Stimulated activated CD8-positive, alpha-beta memory T cell treated with anti-CD3 and anti-CD28 coated beads, Interleukin-4, amount 100 ng/mL, for 1 hour (primary cell): ENCODE measurements at places on chromosomes 2 and 18.

DNA sequence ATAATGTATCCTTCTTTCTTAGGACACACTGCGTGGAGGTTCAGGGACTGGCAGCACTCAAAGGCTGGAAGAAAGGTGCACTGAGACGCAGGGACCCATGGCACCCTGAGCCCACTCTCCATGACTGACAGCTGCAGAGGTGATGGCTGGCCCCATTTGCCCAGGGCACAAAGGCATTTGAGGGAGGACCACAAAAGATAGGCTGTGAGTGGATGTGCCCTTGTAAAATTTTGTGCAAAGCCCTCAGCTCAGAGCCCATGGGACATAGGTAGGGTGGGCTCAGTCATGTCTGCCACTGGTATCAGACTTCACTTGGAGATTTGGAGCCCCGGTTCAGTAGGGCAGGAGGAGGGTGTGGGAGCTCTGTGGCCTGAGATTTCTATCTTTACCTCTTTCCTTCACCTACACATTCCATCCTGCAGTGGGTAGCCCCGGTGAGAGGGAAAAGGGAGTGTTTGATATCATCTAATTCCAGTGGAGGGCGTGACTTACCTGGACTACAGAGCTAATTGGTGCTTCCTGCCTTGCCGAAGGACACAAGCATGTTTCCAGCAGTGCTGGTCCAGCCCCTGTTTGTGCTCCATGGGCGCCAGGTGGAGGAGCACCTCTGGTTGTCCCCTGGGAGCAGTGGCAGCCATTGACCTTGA, 312.2 kb downstream of the EN1 start:
- no peak for DNase-seq

- DNase-seq: no peak
These were observed 42.3 kb downstream of the BOLA3 start for GRCh38 chr2:74105413-74105812.

GRCh38 chr2:148303161-148303560, 282.3 kb downstream of the MBD5 start:
- DNase-seq: no peak

DNA sequence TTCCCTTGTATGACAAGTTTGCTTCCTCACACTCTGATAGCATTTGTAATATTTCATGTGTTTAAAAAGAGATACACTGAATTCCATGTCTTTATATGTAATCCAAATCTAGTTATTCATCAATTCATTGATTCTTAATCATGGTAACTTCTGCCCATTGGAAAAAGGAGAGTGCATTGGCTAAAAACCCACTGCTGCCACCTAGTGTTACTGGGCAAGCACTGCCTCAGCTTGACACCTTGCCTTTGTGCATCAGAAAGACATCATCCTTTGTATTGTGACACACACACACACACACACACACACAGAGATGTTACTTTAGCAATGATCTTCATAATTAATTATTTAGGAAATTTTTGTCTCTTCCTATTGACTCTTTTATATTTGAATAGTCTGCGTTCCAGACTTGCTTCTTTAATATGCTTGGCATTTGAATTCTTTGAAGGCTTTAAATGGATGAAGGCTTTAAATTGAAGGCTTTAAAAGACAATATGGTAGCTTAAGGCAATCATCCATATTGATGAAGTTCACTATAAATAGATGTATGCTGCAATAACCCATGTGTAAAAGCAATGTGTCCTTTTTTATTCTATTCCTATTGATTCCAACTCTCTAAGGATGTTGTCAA, 414.2 kb upstream of the CHST9 start:
- DNase-seq: no peak

GRCh38 chr18:45050712-45051601, 370.3 kb downstream of the SETBP1 start:
- no peak for DNase-seq

- no peak for DNase-seq
These were observed 31.5 kb downstream of the FAP start for GRCh38 chr2:162211732-162212131.

GRCh38 chr2:40820319-40820718, 368.4 kb upstream of the SLC8A1 start:
- no peak for DNase-seq

DNA sequence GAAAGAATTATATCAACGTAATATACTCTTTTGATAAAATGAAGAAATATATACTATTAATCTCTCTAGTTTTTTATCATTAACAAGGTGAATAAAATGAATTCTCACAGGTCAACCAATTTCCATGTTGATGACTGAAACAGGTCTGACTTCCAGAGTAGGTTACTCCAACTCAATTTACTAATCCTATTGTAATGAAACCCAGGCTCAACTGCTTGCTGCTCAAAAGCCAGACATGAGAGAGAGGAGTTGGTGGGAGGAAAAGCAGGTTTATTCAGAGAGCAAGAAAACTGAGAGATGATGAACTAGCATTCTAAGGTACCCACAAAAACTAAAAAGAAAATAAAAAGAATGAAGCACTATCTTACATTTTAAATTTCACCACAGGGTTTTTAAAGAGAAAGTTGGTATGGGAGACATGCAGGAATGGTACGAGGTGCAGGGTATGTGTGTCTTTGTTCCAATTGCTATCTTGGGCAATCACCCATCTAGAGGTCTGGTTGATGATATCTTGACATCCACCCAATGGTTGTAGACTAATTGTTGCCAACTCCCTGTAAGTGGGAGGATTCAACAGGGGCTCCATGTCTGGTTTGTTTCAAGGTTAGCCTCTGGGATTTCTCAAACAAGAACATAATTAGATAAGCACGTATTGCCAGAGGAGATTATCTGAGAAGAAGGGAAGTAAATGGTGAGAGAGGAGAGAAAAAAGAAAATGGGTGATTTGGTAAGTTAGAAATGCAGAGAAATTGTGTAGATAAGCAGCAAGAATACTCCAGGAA, 471.4 kb upstream of the REG3G start:
- DNase-seq: no peak

- DNase-seq: peak; percentile 46
These were observed 4.7 kb upstream of the HPCAL1 start for GRCh38 chr2:10297959-10298531.

GRCh38 chr2:156852210-156852609, 405.3 kb upstream of the GALNT5 start:
- no peak for DNase-seq

DNA sequence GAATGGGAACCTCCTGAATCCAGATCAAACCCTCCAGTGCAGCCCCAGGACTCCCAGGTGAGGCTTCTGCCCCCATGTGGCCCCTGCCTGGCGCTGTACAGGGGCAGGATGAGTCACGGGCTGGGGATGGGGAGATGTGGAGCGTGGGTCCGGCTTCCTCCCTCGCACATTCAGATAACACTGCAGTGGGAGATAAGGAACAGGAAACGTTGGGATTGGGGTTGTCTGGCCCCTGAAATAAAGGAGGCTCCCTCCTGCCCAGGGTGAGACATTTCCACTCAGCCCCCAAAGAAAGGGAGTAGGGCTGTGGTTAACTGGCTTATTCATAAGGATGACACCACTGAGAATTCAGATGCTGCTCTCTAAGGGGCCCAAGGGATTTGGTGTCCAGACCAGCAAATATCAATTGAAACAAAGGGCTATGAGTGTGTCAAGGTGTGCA, 30.7 kb downstream of the IGFBP5 start:
- DNase-seq: no peak

DNA sequence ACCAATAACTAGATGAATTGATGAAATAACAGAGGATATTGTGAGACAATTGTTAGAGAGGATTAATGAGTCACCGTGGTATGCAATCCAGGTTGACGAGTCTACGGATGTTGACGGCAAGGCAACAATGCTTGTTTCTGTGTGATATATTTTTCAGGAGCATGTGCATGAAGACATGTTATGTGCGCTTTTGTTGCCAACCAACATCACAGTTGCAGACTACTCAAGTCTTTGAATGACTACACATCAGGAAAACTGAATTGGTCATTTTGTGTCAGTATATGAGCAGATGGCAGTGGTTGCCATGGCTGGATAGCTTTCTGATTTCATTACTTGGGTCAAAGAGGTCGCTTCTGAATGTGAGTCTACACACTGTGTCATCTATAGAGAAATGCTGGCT, 96.8 kb upstream of the CRACDL start:
- no peak for DNase-seq

DNA sequence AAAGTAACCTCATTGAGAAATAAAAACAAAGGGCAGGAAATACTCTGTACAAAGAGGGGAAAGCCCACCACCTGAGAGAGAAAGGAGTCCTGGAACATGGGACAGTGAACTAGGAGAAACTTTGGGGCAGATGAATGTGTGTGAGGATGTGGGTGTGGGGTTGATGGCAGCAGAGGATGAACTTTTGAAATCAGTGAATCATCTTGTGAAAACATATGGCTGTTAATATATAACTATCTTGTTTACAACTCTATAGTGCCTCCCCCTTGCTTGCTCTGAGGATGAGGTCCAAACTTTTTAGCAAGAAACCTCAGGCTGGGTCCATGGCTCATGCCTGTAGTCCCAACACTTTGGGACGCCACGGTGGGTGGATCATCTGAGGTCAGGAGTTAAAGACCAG, 171.8 kb upstream of the LHCGR start:
- DNase-seq: no peak

DNA sequence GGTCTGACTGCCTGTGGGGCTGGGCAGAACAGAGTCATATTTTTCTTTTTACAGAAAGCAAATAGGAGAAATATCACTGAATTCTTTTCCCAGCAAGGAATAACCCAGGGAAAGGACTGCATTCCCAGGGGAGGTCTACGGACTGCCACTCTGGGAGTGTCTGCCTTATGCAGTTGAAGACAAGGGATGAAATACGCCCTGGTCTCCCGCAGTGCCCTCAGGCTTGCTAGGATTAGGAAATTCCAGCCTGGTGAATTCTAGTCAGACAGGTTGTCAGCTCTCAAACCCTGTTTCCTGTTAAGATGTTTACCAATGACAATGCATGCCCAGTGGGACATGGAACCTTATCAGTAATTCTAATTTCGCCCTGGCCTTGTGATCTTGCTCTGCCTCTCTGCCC, 30.3 kb upstream of the PDK1 start:
- DNase-seq: no peak

DNA sequence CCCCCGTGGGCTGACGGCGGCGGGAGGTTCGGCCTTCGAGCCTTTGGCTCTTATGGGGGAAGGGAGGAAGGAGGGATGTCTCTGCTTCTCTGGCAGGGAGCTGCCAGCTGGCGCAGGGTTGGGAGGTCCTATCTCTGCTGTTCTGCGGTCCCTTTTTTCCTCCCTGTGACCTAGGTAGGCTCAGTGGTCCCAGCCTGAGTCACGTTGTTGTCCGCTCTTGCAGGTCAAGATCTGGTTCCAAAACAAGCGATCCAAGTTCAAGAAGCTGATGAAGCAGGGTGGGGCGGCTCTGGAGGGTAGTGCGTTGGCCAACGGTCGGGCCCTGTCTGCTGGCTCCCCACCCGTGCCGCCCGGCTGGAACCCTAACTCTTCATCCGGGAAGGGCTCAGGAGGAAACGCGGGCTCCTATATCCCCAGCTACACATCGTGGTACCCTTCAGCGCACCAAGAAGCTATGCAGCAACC, 2.5 kb downstream of the DLX1 start:
- no peak for DNase-seq

GRCh38 chr2:227886149-227886548, 14.7 kb downstream of the DAW1 start:
- no peak for DNase-seq

GRCh38 chr18:42864876-42865275, 250.6 kb downstream of the RIT2 start:
- DNase-seq: no peak

GRCh38 chr2:224523626-224524577, 61.3 kb downstream of the CUL3 start:
- no peak for DNase-seq

DNA sequence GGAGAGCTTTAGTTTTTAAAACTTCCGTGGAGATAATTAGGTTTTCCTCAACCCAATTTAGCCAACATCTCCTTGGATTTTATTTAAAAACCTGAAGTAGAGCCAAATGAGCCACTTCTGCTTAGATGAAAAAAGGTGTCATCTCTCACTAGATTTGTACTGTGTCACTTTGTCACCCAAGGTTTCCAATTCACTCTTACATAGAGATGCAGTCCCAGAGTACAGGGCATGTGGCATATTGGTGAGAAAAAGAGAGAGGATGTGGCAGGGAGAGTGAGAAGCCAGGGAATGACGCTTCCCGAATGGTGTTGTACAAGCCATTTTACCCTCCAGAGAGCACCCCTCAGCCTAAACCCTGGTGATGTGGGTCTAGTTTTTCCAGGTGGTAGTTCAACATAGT, 44.4 kb upstream of the CTLA4 start:
- DNase-seq: no peak

DNA sequence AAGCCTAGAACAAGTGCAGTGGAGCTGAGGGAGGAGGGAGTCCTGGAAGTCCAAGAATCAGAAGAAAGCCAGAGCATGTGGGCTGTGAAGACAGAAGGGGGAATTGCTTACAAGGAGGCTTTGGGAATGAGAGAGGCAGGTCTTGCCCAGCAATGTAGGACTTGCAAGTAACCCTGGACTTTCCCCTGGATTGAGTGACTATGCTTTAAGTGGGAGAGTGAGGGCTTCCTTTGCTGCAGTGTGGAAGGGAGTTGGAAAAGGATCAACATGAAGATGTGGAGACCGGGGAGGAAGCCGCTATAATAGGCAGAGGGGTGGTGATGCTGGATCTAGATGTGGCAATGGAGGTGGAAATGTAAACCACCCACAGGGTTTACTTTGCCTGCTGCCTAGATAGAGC, 13.8 kb upstream of the SCYGR1 start:
- no peak for DNase-seq

DNA sequence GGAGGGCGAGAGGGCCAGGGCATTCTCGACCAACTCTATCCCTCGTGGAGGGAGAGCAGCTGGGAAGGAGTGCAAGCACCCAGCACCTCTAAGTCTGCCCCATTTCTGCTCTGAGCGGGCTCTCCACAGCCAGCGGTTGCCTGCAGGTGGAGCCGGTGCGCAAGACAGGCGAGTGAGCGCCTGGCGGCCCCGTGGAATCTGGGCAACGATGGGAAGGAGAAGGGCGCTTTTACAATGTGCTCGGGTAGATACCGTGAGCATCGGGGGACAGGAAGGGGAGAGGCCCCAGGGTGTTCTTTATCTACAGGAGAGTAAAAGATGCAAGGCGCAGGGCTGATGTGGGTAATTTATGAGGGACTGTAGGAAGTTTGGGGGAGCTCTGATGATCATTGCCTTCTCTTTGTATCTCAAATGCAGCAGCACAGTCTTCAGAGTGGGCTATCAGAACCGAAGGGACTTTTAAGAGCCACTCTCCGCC, 867 bp upstream of the TTL start:
- DNase-seq: peak; percentile 38

- no peak for DNase-seq
These were observed at the start of gene SMAD7 for GRCh38 chr18:48950536-48951447. TSS of gene SMAD7 (minus strand) at chr18:48950965. CDS start at chr18:48950424, 541 bp downstream.

- DNase-seq: no peak
These were observed 100.5 kb upstream of the ITPRID2 start for GRCh38 chr2:181790716-181791649.

DNA sequence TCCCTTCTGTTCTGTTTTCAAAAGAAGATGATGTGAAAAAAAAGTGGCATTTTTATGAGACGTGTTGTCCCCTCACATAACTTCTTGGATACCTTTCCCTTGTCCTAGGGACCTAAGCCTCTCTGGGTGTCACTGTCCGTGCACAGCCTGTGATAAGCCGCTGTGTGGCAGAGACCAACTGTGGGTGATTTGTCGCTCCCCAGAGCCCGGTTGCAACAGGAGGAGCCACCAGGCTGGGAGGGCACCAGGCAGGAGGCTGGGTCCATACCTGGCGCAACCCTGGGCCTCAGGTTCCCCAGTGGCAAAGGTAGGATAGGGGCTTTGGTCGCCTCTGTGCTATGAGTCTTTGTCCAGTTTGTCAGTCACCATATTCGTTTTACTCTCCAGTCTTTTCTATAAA, 82.1 kb downstream of the AGAP1 start:
- no peak for DNase-seq
